ENCODE measurements at places on chromosomes 3 and 15. TPM values are rescaled to one million over a fixed set of nuclear protein-coding genes. Genes with fewer than 3 reads are reported as not detected.

GRCh38 chr3:124269619-124270018, 277.7 kb upstream of the ROPN1 start:
- DNase-seq, result no peak

RPUSD2 gene
- 11.2 TPM for total RNA-seq

CCR5 gene
- not detected for total RNA-seq

- peak; percentile 92 for DNase-seq
Measured at GRCh38 chr3:4751502-4752101, 227.6 kb upstream of the BHLHE40 start.
